Adrenal gland (tissue), 19 donors: ENCODE measurements at places on chromosomes 2 and 18.
A peak's percentile ranks its signal among the peaks of the same experiment; 100 is the strongest.

DNA sequence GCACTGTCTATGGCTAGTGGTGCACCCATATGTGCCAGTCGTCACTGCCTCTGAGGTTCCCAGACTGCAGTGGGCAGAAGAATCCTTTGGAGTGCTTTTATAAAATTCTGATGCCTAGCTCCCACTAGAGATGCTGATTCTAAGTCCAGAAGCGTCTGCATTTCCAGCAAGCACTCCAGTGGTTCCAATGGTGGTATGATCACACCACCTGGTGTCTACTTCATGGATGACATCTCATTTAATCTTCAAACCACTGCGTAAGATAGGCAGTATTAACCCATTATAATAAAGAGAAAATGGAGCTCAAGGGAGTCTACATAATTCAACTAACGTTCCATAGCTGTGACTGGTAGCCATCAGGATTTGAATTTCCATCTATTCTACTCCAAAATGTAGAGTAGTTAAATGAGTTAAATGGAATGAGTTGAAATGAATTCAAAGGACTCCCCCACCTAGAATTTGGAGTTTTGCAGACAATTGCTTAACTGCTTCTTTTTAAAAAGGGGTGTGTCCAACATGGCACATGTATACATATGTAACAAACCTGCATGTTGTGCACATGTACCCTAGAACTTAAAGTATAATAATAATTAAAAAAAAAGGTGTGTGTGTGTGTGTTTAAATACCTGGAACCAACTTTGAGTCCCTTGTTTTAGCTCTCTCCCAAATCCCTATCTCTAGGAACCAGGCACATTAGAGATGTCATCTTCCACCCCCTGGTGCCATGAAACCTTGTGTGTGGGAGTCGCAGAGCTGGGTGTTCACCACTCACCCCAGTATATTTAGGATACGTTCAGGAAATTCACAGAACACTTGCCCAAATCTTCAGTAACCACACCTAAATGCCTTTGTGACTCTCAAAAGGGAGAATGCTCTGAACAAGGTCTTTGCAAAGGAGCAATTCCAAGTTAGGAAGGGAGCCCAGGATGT lies 14.1 kb downstream of the LAMA3 start:
- DNase-seq = no peak

DNA sequence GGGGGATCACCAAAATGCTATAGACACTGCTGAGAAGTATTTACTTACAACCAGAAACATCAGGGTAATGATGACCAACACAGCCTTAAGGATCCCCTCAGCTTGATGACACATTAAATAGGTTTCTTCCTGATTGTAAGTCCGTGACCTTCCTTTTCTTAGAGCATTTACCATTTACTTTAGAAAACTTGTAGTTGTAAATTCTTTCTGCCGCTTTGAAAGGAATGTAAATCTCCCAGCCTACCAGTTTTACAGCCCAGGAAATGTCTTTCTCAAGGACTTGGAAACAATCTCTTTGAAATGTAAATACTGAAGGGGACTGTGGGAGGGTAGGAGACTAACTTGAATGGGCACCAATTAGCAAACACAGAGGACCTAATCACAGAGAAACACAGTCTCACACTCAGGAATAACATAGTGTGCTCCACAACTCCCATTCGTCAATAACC lies 278.6 kb downstream of the DSC3 start:
- no peak for DNase-seq

DNA sequence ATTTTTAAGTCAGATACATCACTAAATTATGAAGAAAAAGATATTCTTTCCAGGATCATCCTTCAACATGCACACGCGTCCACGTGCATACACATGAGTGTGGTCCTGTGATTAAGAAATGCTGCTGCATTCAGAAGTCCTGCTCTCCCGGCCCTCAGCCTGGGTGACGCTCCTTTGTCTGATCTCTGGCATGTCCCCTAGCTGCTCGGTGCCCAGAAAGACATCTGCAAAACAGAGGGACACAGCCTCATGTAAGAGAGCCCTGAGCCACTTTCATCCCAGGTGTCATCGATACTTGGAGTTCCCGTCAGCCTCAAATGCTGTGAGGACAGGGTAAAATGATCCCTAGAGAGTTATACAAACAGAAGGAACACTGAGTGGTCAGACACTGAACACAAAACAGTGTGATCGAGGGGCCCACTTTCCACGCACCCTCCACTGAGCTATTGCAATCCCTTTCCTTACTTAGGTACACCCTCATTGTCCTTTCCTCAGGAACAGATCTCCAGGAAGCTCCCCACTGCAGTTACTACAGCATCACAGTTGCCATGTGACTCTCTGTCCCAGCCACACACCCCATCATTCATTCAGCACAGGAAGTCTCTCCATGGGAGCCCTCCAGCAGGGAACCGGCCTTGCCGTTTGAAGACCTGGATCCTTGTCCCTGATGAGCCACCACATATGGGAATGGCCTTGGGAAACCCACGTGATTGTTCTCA lies 32.1 kb downstream of the CRACDL start:
- DNase-seq = no peak

DNA sequence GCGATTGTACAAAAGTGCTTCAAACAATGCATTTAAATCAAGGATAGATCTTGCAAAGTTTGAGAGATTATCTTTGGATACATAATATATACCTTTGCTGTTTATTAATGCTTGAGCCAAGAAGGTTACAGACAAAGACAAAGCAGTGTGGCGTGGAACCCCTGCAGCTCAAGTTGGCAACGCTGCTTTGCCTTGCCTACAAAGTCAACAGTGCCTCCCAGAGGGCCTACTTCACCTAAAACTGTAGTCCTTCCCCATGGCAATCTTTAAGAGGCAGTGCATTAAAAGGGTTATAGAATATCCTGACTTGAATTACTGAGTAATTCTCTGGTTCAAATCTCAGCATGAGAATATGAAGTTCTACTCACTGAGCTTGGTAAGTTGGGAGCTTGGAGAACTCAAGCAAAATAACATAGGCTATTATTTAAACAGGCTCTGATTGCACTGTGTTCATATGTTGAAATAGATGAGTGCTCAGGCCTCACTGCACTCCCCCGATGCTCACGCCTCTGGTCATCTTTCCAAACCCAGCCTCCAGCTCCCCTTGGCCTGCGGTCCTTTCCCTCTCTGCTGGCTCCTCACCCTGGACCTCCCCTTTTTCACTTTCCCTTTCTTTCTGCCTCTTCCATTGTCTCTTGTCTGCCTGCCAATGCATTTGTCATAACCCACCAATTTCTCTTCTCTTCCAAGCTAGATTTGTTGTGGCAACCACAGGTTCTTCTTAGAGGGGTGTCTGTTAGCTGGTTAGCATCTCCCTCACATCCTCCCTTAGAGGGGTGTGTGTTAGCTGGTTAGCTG lies 96.5 kb downstream of the MYT1L start:
- no peak for DNase-seq

DNA sequence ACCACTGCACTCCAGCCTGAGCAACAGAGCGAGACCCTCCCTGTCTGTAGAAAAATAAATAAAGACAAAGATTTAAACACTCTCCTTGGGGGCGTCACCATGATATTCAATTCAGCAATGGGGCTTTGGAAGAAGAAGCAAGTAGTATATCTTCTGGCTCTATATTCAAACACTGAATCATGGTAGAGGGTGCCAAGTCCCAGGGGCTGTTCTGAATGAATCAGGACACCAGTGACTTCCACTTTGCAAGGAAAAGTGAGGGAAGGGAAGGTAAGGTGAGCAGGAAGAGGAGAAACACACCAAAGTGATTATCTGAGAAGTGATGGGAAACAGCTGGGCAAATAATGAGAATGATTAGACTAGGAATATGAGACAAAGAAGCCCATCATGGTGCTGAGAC lies 80.5 kb downstream of the AAK1 start:
- DNase-seq = no peak

- DNase-seq = no peak
These were observed 63.4 kb downstream of the NYAP2 start for GRCh38 chr2:225462945-225463344.

- peak; percentile 59 for DNase-seq
These were observed 540 bp upstream of the RAB10 start for GRCh38 chr2:26033270-26033817.

GRCh38 chr2:24576146-24576545 lies 85.1 kb downstream of the NCOA1 start:
- DNase-seq = no peak

DNA sequence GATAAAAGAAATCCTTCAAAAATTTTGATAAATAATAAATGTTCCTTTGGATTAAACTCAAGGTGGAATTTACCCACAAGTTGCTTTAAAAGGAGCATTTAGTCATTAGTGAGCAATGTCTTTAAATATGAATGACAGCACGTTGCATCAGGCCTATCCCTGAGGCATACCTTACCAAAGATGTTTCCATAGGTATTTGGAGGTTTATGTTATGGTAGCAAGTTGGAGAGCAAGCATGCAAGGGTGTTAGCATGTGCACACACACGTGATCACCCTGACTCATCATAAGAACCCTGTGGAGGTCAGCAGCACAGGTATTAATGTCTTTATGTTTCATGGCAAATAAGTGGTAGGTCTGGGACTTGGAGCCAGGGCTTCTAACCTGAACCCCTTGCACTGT lies 159.9 kb downstream of the ACTR3 start:
- no peak for DNase-seq

DNA sequence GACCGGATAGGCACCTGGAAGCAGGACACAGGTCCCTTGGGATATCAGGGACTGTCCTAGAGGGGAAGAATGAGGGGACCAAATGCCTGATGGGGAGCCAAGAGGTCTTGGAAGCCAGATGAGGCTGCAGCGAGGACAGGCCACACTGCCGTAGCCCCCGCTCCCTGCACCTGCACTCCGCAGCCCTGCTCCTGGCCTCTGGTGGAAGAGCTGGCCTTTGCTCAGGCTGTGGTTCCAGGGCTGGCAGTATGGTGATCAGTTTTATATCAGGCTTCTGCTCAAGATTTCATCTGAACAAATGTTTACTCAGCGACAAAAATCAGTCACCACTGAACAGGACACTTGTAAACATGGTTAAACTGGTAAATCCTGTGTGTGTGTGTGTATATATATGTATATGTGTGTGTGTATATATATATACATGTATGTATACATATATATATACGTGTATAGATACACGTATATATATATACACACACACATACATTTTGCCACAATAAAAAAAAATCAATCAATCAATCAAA lies 52.5 kb upstream of the TAF1B start:
- peak; percentile 25 for DNase-seq

DNA sequence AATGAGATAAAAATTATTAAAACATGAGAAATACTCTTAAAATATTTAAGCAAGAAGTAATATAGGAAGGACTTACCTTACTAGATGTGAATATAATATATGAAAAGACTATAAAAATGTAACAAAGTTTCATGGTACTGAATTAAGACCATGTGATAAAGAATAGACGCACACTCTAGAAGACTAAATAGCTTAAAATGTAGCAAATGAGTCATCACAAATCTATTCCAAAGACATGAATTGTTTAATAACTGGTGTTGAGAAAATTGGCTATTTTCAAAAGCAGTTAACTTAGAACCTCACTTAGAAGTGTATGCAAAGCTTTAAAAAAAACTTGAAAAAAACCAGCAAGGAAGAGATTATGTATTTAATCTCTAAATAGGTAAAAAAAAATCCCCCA lies 64.1 kb downstream of the POLE4 start:
- no peak for DNase-seq

DNA sequence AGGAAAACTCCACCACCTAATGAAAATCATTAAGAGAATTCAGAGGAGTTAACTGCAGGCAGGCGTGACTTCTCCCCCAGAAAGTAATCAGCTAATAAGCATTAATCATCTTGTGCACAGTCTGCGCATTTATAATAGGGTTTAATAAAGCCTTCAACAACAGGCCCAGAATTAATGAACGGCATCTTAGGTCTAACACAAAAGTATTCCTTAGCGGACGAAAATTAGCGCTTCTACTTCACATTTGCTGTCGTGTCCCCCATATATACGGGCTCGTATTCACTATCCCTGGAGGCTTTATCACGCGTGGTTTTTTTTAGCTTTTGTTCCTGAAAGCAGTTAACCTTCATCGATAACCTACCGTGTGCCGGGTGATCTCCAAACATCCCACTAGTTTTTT lies 1.8 kb downstream of the ATP8B1 start:
- DNase-seq = no peak

- no peak for DNase-seq
These were observed 80.3 kb downstream of the CDCA7 start for GRCh38 chr2:173434762-173435569.

GRCh38 chr2:142694282-142694681 lies 183.2 kb upstream of the KYNU start:
- no peak for DNase-seq

DNA sequence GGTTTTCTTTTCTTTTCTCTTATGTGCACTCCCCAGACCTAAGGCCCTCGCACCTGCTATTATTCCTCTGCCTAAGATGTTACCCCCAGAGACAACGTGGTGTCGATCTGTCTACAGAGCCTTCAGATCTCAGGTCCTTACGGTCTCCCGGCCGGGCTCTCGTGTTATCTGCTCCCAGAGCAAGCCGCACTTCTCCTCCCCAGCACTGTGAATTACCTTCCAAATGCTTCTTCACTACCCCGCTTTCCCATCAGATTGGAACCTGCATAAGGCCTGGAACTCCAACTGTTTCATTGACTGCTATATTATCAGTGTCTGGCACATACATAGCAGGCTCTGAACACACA lies 71.2 kb upstream of the ODC1 start:
- DNase-seq = no peak

DNA sequence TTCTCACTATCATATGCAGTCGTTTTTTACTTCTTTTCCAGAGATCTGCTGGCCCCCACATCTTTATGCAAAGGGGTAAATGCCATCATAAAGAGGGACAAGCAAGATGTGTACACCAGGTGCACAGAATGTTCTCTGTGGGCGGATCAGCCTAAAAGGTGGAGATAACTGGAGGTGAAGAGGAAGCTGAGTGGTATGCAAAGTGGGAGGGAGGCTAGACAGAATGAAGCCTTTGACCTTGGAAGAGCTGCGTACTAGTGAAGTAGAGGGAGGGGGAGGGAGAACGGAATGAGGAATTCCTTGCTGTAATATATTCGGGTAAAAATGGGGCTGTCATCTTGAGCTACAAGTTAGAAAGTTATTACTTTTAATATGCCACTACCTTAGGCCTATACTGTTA lies 287.5 kb upstream of the VRK2 start:
- no peak for DNase-seq

GRCh38 chr2:181052523-181052891 lies 72.1 kb downstream of the UBE2E3 start:
- no peak for DNase-seq

- DNase-seq = no peak
These were observed 112.1 kb upstream of the SIX2 start for GRCh38 chr2:45121236-45121927.

- DNase-seq = no peak
These were observed 65.9 kb downstream of the BCL2 start for GRCh38 chr18:63253428-63254372.

- DNase-seq = no peak
These were observed 56.4 kb upstream of the XIRP2 start for GRCh38 chr2:166831930-166832329.

GRCh38 chr2:240207661-240208060 lies 67.2 kb upstream of the OTOS start:
- no peak for DNase-seq

- DNase-seq = no peak
These were observed 27.6 kb upstream of the CDC42EP3 start for GRCh38 chr2:37698931-37699481.

- DNase-seq = no peak
These were observed 744.3 kb upstream of the ACVR2A start for GRCh38 chr2:147100406-147101035.

GRCh38 chr2:227340106-227340505 lies 15.1 kb downstream of the MFF start:
- no peak for DNase-seq

- DNase-seq = peak; percentile 66
These were observed 484 bp downstream of the ABCB6 start for GRCh38 chr2:219218217-219218731.

GRCh38 chr2:120253021-120253882 lies 600 bp downstream of the RALB start:
- peak; percentile 88 for DNase-seq
